ENCODE measurements at places on chromosomes 6 and 20.
A peak's percentile ranks its signal among the peaks of the same experiment; 100 is the strongest.

DNA sequence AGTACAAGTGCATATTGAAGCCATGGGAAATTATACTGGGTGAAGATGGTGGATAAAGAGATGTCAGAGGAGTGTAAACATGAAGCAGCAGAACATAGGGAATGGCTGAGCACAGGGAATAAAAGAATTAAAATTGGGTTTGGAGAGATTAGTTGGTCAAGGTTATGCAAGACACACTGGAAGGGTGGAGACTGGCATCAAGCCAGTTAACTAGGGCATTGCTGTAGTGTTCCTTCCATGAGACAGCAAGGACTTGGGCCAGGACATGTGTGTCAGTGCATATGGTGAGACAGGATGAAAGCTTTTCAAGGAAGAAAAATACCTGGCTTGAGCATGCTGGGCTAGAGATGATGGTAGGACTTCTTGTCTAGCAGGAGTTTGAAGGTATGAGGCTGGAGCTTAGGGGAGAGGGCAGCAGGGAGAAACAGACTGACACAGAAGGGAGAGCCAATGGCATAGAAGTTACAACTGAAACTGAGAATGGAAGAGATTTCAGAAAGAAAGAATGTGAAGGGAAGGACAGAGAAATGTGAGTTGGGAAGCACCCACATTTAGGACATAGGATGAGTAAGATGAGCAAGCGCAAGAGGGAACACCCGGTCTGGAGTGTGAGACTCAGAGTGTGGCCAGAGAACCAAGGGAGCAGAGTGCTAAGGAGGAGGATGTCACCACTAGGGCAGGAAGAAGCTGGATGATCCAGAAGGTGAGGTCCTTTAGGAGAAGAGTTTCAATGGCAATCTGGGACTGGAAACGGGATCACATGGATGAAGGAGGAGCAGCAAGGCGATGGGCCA is 14.5 kb upstream of the TMEM170B start:
- DNase-seq = no peak

DNA sequence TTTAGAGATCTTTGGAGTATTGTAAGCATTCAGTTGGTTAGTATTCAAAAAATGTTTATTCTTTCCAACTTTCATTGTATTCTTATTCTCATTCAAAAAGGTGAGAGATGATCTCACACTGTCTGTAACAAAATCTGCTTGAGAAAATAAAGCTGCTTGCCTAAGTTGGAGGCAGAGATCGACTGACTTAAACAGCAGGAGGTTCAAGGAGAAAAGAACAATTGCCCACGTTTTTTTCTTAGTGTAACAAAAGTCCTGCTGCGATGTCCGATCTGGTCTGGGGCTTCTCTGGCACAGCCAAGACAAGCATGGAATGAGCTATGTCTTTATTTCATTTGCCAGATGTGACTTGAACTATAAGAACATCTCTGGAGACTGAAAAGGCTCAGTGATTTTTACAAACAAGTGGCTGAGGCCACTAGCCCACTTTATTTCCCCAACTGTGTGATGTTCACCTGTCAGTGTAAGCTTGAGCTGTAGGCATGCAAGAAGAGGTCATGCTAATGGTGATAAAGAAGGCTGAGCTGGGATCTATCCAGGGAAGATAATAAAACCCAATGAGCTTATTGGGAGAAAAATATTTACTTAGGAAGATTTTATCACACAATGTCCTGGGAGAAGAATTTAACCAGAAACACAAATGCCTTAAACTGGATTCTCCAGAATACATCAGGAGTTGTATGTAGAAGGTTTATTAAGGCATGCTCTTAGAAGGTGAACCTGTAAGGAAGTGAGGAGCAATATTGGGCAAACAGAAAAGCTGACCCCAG is 580.1 kb upstream of the BTBD3 start:
- peak; percentile 17 for DNase-seq

- DNase-seq = peak; percentile 29
These were observed 264.8 kb downstream of the LRFN2 start for GRCh38 chr6:40322336-40322735.

GRCh38 chr20:45909336-45909808 is 2.6 kb downstream of the PLTP start:
- no peak for DNase-seq

- DNase-seq = no peak
These were observed 41.6 kb upstream of the CARMIL1 start for GRCh38 chr6:25237579-25237978.

DNA sequence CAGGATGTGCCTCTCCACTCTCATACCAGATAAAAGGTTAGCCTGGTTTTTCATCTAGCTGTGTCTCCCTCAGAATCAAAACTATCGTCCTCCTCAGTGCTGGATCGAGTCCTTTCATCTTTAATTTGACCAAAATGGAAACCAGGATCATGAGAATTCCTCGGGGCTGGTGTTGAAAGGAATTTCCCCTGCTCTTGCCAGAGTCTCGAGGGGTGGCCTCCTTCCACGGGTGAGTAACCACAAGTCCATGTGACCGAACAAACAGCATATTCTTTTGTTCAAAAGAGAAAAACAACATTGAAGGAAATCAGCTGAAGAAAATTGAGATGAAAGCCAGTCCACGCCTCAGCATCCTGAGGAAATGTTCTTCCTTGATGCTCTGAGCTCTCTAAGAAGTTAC is 165.9 kb upstream of the CDYL start:
- DNase-seq = no peak

DNA sequence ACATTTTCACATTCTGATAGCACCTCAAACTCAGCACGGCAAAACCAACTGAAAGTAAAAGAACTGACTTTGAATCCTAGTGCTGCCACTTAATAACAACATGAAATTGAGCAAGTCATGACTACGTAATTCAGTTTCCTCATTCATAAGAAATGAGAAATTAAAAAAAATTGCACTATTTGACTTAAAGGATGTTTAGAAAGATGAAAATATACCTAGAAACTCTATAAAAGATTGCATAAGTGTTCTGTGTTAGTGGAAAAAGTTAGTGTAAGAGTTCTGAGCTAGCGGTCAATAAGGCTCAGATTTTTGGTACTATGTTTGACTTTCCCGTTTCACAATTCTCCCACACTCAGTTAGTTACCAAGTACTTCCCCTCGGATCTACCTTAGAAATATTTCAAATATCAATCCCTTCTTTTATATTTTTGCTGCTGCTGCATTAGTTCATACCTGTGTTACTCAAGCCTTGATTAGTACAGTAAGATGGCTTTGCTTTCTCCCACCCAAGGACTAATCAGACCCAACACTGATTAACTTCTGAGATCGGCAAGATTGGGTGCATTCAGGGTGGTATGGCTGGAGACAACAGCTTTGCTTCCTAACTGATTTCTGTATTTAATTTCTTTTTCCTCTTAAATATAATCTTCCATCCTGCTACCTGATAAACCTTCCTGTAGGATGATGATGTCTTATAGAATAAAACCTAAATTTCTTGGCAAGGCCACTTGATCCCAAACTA is 25.9 kb downstream of the ECHDC1 start:
- DNase-seq = no peak

GRCh38 chr20:32649697-32650400 is 23.9 kb downstream of the C20orf203 start:
- no peak for DNase-seq

- DNase-seq = no peak
These were observed 4.3 kb upstream of the DNAJC5 start for GRCh38 chr20:63890616-63891015.

DNA sequence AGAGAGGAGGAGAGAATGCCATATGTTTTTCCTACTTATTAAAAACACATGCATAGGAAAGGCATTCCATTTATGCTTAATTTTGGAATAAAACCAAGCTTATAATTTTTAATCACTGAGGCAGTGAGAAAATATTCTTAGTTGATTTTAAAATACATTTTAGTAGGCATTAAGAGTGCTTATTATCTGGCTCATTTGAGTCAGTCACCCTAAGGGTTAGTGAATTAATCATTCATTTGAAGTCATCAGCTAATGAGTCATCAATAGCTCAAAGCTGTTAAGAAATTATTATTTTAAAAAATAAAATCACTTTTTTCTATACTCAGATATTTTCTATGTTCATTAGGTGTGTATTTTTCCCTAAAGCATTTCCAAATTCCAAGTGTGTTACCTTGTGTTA is 81.6 kb downstream of the TMEM200A start:
- DNase-seq = no peak

- no peak for DNase-seq
These were observed 106.5 kb downstream of the ARID1B start for GRCh38 chr6:156883497-156884252.

GRCh38 chr6:143097224-143097795 is 36.6 kb downstream of the AIG1 start:
- no peak for DNase-seq

- DNase-seq = no peak
These were observed 13.0 kb downstream of the ALDH8A1 start for GRCh38 chr6:134936931-134937330.

- no peak for DNase-seq
These were observed 22.1 kb downstream of the SNHG17 start for GRCh38 chr20:38412877-38413577.

GRCh38 chr6:23633996-23634395 is 492.0 kb upstream of the NRSN1 start:
- no peak for DNase-seq

- DNase-seq = no peak
These were observed 44.0 kb downstream of the MAP7 start for GRCh38 chr6:136506124-136506799.

GRCh38 chr20:17655865-17656479 is 26.1 kb downstream of the RRBP1 start:
- DNase-seq = no peak

GRCh38 chr6:124028117-124028516 is 224.5 kb downstream of the NKAIN2 start:
- no peak for DNase-seq
